ENCODE measurements at places on chromosomes 12 and 14.
A peak's percentile ranks its signal among the peaks of the same experiment; 100 is the strongest.

DNA sequence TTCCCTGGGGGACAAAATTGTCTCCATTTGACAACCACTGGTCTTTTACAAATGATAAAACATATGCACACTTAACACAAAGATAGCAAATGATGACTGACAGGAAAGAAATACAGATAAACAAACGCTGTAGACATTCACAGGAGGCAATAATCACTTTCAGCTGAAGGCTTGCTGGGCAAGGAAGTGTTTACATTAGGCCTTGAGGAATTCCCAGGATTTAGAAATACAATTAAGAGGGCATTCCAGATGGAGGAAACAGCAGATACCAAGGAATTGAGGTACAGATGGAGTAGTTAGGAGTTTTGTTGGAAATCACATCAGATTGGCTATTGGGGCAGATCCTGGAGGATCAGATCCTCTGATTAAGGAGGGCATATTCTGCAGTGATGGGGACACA is 93.9 kb downstream of the DYRK2 start:
- DNase-seq: no peak

- DNase-seq: peak; percentile 54
These were observed 3.1 kb downstream of the MAP3K12 start for GRCh38 chr12:53495903-53496751.

DNA sequence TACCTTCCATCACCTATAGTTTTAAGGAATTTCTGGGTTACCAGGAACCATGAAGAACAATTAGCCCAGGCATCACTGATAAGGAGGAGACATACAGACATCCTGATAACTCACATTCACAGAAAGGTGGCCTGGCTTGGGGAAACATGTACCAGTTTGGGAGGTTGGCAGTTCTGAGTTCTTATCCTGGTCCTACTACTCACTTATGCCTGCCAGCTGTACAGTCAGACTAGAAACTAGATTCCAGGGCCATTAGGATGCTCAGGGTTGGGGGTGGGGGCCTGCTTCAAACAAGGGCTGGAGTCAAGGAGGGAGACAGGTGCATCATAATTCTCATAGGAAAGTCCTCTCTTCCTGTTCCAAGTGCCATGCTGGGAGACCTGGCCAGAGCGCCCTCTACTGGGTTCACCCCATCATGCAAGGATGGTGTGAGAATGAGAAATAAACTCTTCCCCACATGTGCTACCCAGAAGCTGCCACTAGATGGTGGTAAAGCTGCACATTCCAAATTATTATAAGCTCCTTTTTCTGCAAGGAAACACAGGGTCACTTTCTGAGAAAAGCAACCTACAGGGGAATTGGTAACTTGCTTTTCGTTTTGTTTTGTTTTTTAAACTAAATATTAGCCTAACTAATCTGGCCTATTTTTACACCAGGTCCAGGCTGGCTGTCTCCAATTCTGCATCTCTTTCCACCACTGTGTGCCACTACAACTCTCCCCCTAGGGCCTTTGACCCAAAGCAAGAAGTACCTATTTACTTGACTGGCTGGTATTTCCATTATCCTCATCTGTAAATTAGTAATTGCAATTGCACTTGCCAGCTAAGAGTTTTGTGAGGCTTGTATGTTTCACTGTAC is 14.5 kb downstream of the OAS2 start:
- DNase-seq: peak; percentile 90

GRCh38 chr12:112439769-112440168 is 21.0 kb downstream of the PTPN11 start:
- DNase-seq: no peak

DNA sequence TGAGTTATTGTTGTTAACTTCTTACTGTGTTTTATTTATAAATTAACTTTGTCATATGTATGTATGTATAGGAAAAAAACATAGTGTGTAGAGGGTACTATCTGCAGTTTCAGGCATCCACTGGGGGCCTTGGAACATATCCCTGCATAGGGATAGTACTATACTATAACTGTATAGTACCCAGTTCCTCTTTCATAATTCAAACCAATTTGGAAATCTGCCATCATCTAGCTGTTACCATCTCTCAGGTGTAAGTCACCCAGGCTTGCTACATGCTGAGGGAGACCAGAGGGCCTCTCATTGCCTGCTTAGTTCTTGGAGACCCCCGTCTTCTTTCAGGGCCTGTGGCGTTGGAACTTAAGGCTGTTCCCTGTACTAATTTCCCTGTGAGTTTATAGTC is 12.9 kb upstream of the DCD start:
- DNase-seq: no peak

DNA sequence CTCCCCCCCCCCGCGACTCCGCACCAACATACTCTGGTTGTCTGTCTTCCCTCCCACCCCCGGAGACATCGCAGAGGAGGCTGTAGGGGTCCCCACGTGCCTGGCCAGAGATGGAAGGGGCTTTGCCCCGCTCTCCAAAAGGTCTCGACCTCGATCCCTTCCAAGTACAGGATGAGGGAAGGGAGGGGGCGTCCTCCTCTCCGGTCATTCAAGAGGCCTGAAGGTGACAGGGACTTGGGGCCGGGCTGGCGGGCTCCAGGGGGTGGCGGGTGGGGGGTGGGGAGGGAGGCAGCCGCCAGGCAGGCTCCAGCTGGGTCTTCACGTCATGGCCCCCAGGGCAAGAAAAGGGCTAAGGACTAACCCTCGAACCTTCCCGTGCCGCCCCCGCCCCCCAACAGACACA is 15.1 kb downstream of the TBX3 start:
- DNase-seq: no peak

DNA sequence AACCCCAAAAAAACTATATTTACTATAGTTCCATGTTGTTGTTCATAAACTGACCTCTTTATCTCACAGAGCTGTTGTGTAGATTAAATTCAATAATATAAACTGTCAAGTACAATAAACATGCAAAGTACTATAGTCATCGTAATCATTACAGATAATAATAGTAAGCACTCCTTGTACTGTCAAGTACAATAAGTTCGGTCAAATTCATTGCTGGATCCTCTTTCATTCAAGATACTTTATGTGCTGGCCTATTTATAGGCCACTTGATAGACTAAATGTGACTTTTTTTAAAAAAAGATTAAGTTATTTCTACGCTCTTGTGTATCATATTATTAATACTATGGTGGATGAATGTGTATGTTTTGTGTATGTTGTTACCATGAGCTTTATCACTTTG is 39.2 kb upstream of the KCNJ8 start:
- DNase-seq: no peak

- peak; percentile 2 for DNase-seq
These were observed 152.2 kb downstream of the SLC15A4 start for GRCh38 chr12:128671528-128672042.

DNA sequence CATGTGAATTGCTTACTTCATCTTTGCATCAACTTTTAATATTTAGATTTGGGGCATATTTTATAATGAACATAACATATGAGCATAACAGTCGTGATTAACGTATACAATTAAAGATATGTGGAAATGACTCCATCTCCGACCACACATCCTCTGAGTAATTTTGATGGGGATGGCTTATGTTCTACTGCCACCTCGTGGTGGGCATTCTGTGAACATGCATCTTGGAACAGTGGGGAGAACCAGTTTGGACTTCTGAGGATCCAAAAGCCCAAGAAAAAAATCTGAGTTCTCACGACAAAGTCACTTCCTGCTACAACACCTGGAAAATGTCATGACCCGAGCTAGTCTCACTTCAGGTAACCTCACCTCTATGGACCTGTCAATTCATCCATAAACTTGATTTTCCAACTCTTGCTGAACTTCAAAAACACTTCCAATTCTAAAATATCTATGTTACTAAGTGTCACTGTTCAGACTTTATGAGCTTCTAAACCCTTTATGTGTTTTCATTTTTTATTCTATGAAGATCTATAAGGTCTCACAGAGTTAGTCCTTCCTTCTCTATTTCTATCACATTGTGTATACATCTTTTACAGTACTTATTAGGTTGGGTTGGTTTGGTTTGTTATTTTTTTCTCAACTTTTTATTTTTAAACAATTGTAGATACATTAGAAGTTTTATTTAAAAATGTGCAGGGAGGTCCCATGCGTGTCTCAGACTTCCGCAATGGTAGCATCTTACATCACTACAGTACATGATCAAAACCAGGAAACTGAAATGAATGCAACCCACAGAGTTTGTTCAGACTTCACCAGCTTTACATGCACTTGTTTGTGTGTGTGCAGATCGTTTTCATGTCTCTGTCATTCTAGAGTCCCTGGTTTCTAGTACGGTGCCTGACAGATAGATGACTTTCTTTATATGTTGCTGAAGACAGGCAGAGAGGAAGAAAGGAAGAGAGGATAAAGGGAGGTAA is 38.2 kb upstream of the STAB2 start:
- DNase-seq: peak; percentile 79

DNA sequence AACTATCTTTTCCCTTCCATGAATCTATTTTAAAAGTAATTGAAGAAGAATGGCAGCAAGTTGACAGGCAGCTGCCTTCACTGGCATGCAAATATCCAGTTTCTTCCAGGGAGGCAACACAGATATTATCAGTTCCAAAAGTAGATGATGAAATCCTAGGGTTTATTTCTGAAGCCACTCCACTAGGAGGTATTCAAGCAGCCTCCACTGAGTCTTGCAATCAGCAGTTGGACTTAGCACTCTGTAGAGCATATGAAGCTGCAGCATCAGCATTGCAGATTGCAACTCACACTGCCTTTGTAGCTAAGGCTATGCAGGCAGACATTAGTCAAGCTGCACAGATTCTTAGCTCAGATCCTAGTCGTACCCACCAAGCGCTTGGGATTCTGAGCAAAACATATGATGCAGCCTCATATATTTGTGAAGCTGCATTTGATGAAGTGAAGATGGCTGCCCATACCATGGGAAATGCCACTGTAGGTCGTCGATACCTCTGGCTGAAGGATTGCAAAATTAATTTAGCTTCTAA is 18.4 kb downstream of the TMPO start:
- DNase-seq: no peak

DNA sequence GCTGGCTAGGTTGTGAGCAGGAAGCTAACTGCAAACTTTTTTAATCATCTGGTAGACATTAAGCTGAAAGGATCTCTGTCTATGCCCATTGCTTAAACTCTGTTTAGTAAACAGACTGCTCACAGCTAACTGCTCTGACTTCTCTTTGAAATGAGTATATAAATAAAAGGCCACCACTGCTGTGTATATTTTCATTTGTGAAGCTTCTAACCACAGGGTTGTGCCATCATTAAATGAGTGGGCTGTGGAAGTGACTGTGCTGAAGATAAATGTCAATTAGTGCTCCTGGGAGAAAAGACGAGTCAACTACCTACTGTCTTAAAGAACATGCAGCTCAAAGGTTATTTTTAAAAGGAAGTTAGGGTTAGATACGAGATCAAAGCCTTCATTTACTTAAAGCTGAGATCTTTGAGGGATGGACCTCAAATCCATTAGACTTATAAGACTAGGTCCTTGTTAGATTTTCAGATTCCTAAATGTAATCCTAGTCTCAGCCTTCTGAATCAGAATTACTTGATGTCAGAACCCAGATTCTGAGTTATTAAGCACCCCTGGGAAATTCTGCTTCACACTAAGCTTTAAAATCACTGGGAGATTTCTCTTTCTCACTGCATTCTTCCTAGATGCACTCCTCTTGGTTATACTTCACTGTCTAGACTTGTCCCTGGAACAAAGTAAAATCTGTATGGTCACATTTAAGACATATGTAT is 213.1 kb upstream of the FLRT2 start:
- DNase-seq: no peak

GRCh38 chr12:67540920-67541624 is 107.5 kb upstream of the DYRK2 start:
- no peak for DNase-seq

GRCh38 chr12:15601210-15601800 is 187.9 kb downstream of the EPS8 start:
- DNase-seq: no peak

- no peak for DNase-seq
These were observed 20.9 kb downstream of the MORN3 start for GRCh38 chr12:121648458-121649028.

DNA sequence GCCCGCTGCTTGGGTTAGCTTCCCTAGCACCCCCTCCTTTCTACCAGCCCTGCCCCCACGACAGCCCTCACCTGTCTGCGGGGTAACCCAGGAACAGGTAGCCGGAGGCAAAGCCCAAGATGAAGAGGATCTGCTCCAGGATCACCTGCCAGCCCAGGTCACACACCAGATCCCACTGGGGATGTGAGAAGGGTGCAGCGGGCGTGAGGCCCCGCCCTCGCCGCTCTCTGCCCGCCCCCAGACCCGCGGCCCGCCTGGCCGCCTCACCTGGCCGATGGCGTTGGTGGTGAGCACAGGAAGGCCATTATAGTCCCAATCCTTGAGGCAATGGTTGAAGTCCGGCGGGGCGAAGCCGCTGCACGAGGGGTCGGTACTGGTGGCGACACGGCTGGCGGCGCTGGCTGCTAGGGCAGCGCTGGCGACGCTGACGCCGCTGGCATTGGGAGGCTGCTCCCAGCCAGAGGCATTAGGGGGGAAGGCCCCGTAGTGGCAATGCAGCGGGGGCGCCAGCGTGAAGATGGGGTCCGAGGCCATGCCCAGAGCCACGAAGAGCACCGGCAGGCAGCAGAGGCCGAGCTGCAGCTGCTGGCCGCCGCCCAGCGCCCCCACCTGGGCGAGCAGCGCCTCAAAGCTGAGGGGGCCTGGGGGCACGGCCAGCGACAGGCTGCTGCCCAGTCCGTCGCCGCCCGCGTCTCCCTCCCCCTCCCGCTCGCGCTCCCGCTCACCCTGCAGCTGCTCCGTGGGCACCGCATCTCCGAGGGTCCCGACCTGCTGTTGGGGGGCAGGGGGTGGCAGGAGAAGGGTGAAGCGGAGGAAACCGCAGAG is 794 bp downstream of the SLC22A17 start:
- no peak for DNase-seq

GRCh38 chr14:91454580-91454979 is 37.0 kb upstream of the CCDC88C start:
- DNase-seq: no peak

GRCh38 chr14:43165651-43166050 is 1341.4 kb downstream of the FSCB start:
- DNase-seq: no peak

DNA sequence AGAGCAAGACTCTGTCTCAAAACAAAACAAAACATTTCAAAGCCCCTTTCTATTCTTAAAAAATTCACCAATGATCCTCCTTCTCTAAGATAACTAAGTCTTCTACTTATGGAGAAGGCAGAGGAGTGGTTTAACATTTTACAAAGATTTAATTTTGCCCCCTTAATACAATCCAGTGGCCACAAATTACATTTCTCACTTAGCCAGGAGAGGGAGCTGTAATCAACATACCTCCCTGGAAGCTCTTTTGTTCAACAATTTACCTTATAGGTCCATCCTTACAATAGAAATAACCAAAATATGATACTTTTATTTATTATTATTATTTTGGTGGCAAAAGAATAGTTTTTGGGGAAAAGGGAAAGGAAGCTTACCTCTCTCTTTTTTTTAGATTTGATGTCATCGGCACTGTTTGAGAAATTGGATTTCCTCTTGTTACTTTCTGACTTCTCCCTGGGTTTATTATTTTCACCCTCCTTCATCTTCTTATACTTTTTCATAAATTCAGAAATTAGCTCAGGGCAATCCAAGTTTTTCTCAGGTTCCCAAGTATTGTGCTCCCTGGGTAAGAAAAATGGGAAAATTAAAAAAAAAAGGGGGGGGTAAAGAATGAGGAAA is 28.1 kb downstream of the CBX5 start:
- peak; percentile 69 for DNase-seq

Data from KBM-7 (cell line).